Suprapubic skin (tissue), 4 donors: ENCODE measurements at places on chromosomes 7 and 10. TPM values are rescaled to one million over a fixed set of nuclear protein-coding genes. Genes with fewer than 3 reads are reported as not detected.

DNA sequence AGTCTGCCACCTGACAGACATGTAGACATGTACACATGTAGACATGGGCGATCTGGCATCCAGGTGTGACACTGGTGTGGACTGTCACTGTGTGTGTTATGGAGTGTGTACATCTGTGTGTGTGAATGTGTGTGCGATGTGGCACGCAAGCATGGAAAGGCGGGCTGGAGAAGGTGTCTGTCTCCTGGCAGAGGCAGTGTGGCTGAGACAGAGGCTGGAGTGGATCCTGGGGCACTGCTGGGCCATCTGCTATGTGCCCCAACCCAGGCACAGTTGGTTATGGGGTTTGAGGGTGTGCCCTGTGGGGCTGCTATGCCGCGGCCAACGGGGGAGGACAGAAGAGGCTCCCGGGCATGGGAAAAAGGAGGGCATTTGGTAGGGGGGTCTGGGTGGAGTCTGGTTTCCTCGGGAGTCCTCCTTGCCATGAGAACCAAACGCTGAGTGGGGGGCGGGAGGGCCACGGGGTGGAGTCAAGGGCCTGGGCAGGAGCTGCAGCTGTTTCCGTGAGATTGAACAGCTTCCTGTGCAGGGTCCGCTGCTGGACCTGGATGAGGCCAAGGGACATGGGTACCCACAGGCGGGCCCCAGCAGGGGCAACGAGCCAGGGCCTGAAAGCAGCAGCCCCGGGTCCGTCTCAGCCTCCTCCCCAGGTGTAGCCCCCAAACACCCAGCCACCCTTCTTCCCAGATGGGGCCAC, 1.3 kb downstream of the ELN start:
- DNase-seq: no peak

GRCh38 chr10:57102236-57102635, 741.2 kb upstream of the ZWINT start:
- DNase-seq: no peak

DNA sequence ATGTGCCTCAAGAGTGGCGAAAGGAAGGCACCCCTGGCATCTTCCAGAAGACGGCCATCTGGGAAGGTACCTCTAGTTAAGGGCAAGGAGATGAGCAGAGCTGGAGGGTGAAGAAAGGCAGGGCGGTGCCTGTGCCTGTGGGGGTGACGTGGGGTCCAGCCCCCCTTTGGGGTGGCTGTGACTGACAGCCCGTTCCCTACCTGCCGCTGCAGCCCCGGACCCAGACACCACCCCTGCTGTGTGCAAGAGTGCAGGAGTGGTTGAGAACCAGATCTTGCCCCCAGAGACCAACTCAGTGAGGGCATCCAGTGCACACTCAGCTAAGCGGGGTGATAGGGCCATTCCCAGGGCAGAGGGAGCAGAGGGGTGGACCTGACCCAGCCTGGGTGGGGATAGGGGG, 4.3 kb upstream of the MUC17 start:
- DNase-seq: no peak

- DNase-seq: no peak
These were observed 131.3 kb upstream of the NPVF start for GRCh38 chr7:25359471-25360059.

LIPJ gene
- total RNA-seq: 0.48 TPM

CALML3 gene
- total RNA-seq: 27.4 TPM

- DNase-seq: no peak
These were observed 387.3 kb downstream of the HPSE2 start for GRCh38 chr10:98848361-98848760.

DNA sequence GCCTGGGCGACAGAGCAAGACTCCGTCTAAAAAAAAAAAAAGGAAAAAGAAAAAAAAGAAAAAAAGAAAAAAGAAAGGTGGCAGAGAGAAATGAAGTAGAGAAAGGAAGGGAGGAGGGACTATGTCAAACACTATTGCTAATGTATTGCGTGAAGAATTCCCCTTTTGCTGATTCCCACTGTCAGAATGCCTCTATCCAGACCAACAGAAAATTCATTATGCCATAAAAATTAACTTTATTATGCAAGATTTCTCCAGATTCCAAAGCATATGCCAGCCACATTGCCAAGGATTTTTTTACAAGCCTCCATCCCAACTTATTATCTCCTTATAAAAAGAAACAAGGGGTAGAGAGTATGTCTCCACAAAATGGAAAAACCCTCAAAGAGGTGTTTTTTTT, 209.3 kb downstream of the MTERF1 start:
- no peak for DNase-seq
